Activated CD8-positive, alpha-beta memory T cell treated with anti-CD3 and anti-CD28 coated beads, Interleukin-2, amount 10 ng/mL, durations not matched to agents 7 days and 5 days (primary cell): ENCODE measurements at places on chromosomes 5 and 9. TPM values are rescaled to one million over a fixed set of nuclear protein-coding genes. Genes with fewer than 3 reads are reported as not detected.

- DNase-seq, result no peak
- H3K36me3 ChIP-seq, result no peaks in the 10 kb centered on the region
- H3K4me1 ChIP-seq, result no peaks in the 10 kb centered on the region
- no peak overlapping the region for H3K27ac ChIP-seq
- no peaks in the 10 kb centered on the region for H3K27me3 ChIP-seq
Observed at GRCh38 chr5:33736510-33736909, 155.3 kb downstream of the ADAMTS12 start.

DNA sequence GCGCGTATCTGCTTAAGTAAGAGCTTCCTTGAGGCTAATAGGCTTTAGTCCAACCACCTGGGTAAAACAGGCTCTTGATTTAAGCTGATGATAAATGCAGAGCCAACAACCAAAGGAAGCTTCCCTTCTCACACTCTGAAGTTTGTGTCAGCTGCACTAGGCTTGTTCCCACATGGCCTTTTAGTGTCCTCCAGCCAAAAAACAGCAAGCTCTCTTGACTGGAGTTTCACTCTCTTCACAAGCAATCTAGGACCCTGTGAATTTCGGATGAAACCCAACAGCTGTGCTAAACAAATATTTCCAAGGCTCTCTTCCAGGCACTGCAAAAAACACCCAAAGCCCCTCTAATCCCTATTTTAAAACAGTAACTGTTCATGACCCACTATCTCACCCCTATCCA is 63.9 kb downstream of the SAXO1 start:
- H3K4me1 ChIP-seq, result no peaks in the 10 kb centered on the region
- H3K4me3 ChIP-seq, result no peak overlapping the region
- peaks cover 3% of the 10 kb centered on the region for H3K27me3 ChIP-seq
- DNase-seq, result no peak

GRCh38 chr9:98706651-98707165 is 2.0 kb downstream of the GABBR2 start:
- H3K4me3 ChIP-seq, result no peak overlapping the region
- no peaks in the 10 kb centered on the region for H3K36me3 ChIP-seq
- H3K27me3 ChIP-seq, result peaks cover 76% of the 10 kb centered on the region
- DNase-seq, result no peak

GRCh38 chr5:177959315-177959714 is 36.7 kb downstream of the PROP1 start:
- peaks cover 4% of the 10 kb centered on the region for H3K36me3 ChIP-seq
- no peak overlapping the region for H3K4me3 ChIP-seq
- H3K27me3 ChIP-seq, result no peaks in the 10 kb centered on the region
- H3K27ac ChIP-seq, result no peak overlapping the region
- DNase-seq, result no peak

- no peak overlapping the region for H3K4me3 ChIP-seq
- no peak for DNase-seq
- H3K27me3 ChIP-seq, result no peaks in the 10 kb centered on the region
- no peaks in the 10 kb centered on the region for H3K36me3 ChIP-seq
- H3K27ac ChIP-seq, result no peak overlapping the region
Observed at GRCh38 chr9:78923966-78924659, 627.2 kb downstream of the PSAT1 start.

- no peaks in the 10 kb centered on the region for H3K4me1 ChIP-seq
- peaks cover 52% of the 10 kb centered on the region for H3K36me3 ChIP-seq
- no peaks in the 10 kb centered on the region for H3K27me3 ChIP-seq
- no peak overlapping the region for H3K4me3 ChIP-seq
- no peak for DNase-seq
Observed at GRCh38 chr5:137975208-137975607, 57.7 kb downstream of the FAM13B start.

DNA sequence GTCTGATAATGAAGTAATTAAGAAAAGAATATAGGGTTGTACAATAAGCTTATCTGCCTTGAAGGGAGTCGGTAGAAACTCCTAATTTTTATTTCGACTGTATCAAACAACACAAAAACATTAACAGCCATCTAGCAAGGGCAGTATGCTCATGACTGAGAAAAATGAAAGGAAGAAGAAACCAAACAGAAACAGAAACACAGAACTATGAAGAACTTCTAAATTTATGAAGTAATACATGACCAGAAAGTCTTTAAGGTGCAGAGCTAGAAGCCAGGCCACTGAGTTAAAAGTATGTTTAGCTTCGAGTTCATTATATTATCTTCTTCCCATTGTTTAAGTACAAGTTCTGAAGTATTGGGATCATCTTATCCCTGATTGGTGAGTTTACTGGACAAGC is 367.3 kb upstream of the C9orf72 start:
- no peaks in the 10 kb centered on the region for H3K4me1 ChIP-seq
- no peaks in the 10 kb centered on the region for H3K27me3 ChIP-seq
- DNase-seq, result no peak
- H3K27ac ChIP-seq, result no peak overlapping the region
- no peaks in the 10 kb centered on the region for H3K36me3 ChIP-seq

DNA sequence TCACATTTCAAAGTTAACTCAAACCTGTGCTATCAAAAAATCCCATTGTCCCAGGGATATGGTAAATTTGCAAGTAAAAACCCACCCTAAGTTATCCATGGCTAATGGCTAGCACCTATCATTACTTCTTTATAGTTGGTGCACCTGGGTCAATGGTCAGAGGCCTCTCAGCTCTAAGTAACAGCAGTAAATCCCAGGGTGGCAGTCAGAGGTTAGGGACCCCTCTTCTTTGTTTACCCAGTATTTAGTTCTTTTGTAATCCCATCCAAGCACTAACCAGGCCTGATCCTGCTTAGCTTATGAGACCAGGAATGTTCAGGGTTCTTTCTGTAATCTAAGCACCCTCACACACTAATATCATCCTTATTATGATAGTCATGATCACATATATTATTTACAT is 52.1 kb upstream of the WWC1 start:
- H3K36me3 ChIP-seq, result no peaks in the 10 kb centered on the region
- no peaks in the 10 kb centered on the region for H3K27me3 ChIP-seq
- H3K27ac ChIP-seq, result no peak overlapping the region

- DNase-seq, result no peak
- no peak overlapping the region for H3K4me3 ChIP-seq
- no peaks in the 10 kb centered on the region for H3K36me3 ChIP-seq
- peaks cover 21% of the 10 kb centered on the region for H3K27me3 ChIP-seq
Observed at GRCh38 chr9:131346559-131346958, 47.3 kb upstream of the PRRC2B start.

- no peak for DNase-seq
- H3K27ac ChIP-seq, result no peak overlapping the region
- H3K4me1 ChIP-seq, result no peaks in the 10 kb centered on the region
- no peaks in the 10 kb centered on the region for H3K27me3 ChIP-seq
Observed at GRCh38 chr5:144352732-144353317, 182.2 kb downstream of the KCTD16 start.

DNA sequence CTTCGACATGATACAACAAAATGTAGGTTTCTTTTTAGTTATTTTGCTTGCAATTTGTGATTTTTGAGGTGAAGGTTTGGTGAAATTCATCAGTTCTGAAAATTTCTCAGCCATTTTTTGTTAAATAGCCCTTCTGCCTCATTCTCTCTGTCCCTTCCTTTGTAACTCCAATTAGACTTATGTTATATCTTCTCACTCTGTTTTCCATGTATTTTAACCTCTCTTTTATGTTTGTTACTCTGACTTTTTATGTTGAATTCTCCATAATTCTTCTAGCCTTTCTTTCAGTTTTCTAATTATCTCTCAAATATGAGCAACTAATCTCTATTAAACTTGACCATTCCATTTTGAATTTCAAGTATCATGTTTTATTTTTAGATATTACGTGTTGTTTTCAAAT is 172.2 kb upstream of the VCAN start:
- no peak overlapping the region for H3K27ac ChIP-seq
- DNase-seq, result no peak
- H3K4me3 ChIP-seq, result no peak overlapping the region
- no peaks in the 10 kb centered on the region for H3K27me3 ChIP-seq

DNA sequence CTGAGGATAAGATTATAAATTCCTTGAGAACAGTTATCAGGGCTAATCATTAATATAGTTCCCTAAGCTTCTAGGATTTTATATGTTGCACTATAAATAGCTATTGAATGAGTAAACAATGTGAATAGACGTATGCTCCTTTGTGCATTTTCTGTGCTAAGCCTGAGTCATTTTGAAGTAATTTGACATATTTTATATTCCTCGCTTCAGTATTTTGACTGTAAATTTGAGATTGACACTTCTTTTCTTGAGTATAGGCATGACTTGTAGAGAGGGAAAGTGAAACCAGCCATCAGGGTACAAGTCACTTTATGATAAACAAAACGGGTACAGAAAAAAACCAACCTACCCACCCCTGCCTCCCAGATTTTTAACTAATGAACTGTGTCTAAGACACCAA is 367.7 kb upstream of the PRR16 start:
- no peaks in the 10 kb centered on the region for H3K27me3 ChIP-seq
- H3K27ac ChIP-seq, result no peak overlapping the region
- H3K4me3 ChIP-seq, result no peak overlapping the region
- DNase-seq, result no peak

DNA sequence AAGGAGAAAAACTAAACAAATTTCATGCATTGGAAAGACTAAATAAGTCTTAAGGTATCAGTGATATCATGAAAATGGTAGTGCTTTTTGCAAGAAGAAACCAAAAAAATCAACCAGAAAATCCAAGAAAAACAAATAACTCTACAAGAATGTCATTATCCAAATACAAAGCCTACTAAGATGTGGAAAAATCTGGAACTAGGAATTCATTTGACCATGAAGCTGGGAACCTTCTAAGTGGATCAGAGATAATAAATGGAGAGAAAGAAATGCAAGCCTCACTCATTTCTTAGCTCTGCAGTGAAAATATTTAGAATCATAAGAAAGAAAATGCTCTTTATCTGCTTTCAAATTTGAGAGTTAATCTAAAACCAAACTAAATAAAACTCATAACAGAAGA is 51.3 kb downstream of the RASEF start:
- peaks cover 6% of the 10 kb centered on the region for H3K4me1 ChIP-seq
- H3K27ac ChIP-seq, result no peak overlapping the region
- no peaks in the 10 kb centered on the region for H3K36me3 ChIP-seq
- no peak overlapping the region for H3K4me3 ChIP-seq
- H3K27me3 ChIP-seq, result no peaks in the 10 kb centered on the region

- no peak overlapping the region for H3K27ac ChIP-seq
- DNase-seq, result no peak
- no peak overlapping the region for H3K4me3 ChIP-seq
Observed at GRCh38 chr9:1879501-1879900, 135.6 kb upstream of the SMARCA2 start.

DNA sequence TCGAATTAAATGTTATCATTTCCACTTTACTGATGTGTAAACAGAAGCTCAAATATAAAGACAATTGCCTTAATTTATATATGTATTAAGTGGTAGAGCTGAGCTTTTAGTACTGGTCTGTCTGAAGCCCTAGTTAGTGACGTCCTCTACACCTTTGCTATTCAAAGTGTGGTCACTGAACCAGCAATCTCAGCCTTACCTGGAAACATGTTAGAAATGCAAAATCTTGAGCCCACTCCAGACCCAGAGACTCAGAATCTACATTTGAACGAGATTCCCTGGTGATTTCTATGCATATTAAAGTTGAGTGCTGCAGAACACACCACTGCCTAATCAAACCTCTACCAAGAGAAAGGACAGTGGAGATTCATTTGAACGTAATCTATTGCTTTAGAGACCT is 88.3 kb upstream of the MPDZ start:
- no peak overlapping the region for H3K27ac ChIP-seq
- no peaks in the 10 kb centered on the region for H3K36me3 ChIP-seq
- no peak overlapping the region for H3K4me3 ChIP-seq
- no peak for DNase-seq
- no peaks in the 10 kb centered on the region for H3K4me1 ChIP-seq

DNA sequence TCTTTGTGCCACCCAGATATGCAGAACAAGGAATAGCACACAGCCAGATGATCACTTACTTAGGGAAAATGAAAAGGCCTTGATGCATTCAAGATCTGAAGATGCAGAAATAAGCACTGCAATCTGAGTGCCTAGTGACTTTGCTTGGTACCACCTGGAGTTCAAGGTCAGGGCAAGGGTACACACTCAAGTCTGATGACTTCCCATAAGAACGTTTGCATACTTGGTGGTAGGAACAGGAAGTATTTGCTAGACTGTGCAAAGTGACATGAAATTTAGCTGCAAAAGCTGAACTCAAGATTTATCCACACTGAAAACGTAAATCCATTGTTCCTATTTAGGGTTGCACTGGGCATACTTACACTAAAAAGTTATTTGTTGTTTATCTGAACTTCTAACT is 177.1 kb downstream of the PIK3R1 start:
- H3K27me3 ChIP-seq, result no peaks in the 10 kb centered on the region
- no peak overlapping the region for H3K4me3 ChIP-seq
- H3K4me1 ChIP-seq, result peaks cover 17% of the 10 kb centered on the region
- peaks cover 13% of the 10 kb centered on the region for H3K36me3 ChIP-seq

DNA sequence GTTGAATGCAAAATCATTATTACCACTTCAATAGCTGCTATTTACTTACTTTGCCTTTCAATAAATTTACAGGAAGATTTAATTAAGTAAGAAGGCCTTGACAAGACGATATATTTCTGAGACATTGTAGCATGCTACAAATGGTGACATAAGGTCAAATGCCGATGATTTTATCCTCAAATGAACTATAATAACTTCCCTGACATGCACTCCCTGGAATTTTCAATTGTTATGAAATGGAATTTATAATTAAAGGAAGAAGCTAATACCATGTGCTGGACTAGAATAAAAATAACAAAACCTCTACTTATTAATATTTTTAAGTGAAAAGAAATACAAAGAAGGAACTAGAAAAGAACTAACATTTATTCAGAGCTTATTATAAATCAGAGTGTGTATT is 30.2 kb upstream of the ITGA1 start:
- no peaks in the 10 kb centered on the region for H3K27me3 ChIP-seq
- H3K27ac ChIP-seq, result no peak overlapping the region
- H3K36me3 ChIP-seq, result peaks cover 5% of the 10 kb centered on the region
- H3K4me1 ChIP-seq, result peaks cover 14% of the 10 kb centered on the region

DNA sequence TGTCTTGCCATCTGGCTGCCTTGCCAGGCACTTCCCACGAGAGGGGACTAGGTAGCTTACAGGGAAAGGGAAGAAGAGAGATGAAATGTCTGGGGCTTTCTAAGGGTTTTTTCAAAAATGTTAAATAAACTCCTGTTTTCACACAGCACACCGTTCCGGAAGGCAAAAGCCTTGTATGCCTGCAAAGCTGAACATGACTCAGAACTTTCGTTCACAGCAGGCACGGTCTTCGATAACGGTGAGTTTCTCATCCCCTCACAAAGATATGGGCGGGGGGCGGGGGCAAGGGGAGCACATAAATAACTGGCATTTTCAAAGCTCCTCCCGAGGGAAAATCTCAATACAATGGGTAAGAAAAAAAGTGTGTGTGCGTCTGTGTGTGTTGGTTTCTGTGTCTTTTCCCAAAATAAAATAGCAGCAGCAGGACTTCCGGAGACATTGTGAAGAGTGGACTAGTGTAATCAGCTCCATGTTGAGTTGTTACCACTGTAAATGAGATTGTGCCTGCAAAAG is 189.6 kb downstream of the NR3C1 start:
- H3K27me3 ChIP-seq, result no peaks in the 10 kb centered on the region
- peak overlapping the region; percentile 56 for H3K27ac ChIP-seq

Gene PPP2R2B
- total RNA-seq, result 17.0 TPM

Gene THG1L
- 12.9 TPM for total RNA-seq

Gene ZNF483
- 5.2 TPM for total RNA-seq

Gene PHF24
- not detected for total RNA-seq

Gene TOR2A
- 26.8 TPM for total RNA-seq

Gene PGM5
- not detected for total RNA-seq

Gene DDX4
- total RNA-seq, result 0.29 TPM

Gene BTNL8
- total RNA-seq, result not detected

Gene C5orf52
- not detected for total RNA-seq

Gene PLPP7
- total RNA-seq, result not detected

Gene SUB1
- 528 TPM for total RNA-seq
